NT2/D1 (cell line): ENCODE measurements at places on chromosomes 7 and 10.

- no peak for DNase-seq
Measured at GRCh38 chr10:9193120-9193519, 1138.6 kb downstream of the GATA3 start.

DNA sequence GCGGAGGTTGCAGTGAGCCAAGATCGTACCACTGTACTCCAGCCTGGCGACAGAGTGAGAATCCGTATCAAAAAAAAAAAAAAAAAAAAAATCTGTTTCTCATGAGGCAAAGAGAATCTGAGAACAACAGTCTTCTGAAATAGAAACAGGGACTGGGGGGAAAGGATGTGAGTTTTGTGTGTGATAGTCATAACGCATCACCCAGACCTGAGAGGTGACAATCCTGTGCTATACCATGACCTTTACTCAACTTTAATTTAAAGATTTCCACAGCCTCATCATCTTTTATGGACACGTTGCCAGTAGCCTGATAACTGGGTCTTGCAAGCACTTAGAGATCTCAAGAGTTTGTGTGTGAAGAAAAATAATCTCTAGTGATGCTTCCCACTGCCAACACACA is 2.3 kb downstream of the ATXN7L1 start:
- DNase-seq, result no peak

GRCh38 chr10:420154-421121 is 269.0 kb downstream of the DIP2C start:
- DNase-seq, result no peak

GRCh38 chr7:24054236-24054635 is 229.8 kb upstream of the NPY start:
- DNase-seq, result no peak

DNA sequence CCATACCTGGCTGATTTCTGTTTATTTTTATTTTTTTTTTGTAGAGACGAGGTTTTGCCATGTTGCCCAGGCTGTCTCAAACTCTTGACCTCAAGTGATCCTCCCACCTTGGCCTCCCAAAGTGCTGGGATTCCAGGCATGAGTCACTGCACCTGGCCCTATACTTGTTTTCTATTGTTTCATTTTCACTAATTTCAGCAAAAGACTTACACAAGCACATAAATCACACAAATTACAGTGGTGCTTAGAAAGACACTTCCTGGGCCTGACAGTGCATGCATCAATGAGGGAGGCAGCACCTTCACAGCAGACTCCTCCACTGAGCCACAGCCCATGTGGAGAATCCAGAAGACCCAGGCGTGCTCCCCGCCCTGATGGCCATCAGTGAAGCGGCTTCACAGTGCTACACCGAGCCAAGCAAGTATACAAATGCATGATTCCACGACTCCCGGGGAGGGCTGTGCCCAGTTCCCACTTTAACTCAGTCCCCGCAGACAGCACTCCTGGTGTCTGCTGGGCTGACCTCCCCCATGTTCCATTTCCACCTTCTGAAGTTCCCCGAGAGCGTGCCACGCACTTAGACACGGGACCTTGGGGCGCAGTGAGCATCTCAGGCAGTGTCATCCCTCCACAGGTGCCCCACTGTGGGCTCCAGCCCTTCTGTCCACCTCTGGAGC is 20.6 kb downstream of the PITRM1 start:
- no peak for DNase-seq

GRCh38 chr10:111076191-111076681 is 593 bp upstream of the ADRA2A start:
- DNase-seq, result peak; percentile 76

DNA sequence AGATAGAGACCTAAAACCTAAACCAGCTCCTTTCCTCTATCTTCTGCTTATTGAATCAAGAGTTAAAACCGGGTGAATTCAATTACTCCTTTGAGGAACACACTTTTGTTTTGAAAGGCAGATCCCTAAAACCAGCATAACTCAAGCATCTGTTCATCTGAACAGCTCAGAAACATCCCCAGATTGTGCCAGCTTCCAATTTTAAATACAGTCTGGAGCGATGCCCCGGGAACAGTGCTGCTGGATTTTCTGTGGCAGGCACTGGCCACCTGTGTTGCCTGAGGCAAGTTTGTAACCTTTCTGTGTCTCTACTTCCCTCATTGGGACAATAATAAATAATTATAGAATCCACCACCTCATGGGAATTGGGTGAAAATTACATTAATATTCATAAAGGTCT is 281.4 kb upstream of the NFE2L3 start:
- DNase-seq, result no peak

- DNase-seq, result no peak
Measured at GRCh38 chr7:83956104-83956503, 238.5 kb downstream of the SEMA3A start.

DNA sequence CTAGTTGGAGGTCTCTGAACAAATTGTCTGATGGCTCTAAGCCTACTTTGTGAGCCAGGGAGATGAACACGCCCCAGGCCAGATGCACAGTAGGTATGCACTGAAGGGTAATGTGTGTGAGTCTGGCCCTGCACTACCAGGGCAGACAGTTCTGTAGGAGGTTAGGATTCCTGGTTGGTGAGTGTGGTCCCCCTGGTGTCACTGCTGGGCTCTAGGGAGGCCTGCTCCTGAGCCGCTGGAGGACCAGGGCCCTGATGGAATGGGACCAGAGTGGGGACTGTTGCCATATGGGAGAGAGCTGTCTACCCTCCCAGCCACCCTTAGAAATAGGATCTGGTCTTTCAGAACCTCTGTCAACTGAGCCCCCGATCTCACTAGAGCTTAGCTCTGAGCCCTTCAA is 42.0 kb downstream of the CDH23 start:
- no peak for DNase-seq

DNA sequence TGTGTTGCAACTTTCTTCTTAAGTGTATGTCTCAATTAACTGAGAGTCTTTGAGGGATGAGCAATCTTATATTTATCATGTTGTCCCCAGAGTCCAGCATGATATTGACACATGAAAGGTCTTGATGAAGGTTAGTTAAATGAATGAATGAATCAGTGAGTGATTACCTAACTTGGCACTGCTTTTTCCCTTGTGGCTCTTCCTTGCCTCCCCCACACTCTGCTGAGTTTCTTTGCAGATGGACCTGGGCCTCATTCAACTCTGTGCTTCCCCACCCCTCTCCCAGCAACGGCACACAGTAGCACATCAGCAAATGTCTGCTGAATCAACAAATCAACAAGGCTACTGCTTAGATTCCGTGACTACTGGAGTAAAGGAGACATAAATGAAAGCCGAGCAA is 235.1 kb upstream of the CXCL12 start:
- no peak for DNase-seq
